Stimulated activated CD4-positive, alpha-beta T cell treated with anti-CD3 and anti-CD28 coated beads, Interleukin-15, amount 100 ng/mL, for 1 hour (primary cell): ENCODE measurements at places on chromosomes 12 and 14.

DNA sequence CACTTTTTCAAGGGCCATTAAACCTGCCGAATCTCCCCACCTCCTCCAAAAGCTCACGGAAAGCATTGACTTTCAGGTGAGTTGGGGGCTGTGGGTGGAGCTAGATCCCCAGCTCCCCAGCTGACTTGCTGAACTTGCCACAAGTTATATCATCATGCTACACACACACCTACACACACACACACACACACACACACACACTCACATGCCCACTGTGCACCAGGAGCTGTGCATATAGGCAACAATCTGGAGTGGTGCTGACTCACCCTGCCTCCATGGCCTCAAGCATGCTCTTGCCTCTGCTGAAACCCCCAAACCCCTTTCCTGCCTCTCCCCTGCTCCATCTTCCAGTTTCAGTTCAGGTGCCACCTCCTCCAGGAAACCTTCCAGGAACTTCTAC is 26.1 kb downstream of the SERPINA3 start:
- DNase-seq = no peak

DNA sequence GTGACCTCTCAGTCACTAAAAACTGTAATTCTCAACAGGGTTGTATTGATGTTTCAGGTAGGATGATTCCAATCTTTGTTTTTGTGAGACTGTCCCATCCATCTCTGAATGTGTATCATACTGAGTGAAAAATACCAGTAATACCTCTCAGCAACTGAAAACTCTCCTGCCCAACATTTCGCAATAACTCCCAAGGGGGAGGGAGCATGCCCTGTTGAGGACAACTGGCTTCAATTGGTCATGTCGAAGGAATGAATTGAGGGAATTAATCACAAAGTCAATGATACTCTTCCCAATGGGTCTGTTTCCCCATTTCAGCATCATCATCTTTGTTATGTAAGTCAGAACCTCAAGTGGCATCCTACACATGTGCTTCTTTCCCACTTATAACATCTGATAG is 102.4 kb upstream of the E2F7 start:
- no peak for DNase-seq

GRCh38 chr14:68124979-68125731 is 305.6 kb downstream of the RAD51B start:
- DNase-seq = no peak

DNA sequence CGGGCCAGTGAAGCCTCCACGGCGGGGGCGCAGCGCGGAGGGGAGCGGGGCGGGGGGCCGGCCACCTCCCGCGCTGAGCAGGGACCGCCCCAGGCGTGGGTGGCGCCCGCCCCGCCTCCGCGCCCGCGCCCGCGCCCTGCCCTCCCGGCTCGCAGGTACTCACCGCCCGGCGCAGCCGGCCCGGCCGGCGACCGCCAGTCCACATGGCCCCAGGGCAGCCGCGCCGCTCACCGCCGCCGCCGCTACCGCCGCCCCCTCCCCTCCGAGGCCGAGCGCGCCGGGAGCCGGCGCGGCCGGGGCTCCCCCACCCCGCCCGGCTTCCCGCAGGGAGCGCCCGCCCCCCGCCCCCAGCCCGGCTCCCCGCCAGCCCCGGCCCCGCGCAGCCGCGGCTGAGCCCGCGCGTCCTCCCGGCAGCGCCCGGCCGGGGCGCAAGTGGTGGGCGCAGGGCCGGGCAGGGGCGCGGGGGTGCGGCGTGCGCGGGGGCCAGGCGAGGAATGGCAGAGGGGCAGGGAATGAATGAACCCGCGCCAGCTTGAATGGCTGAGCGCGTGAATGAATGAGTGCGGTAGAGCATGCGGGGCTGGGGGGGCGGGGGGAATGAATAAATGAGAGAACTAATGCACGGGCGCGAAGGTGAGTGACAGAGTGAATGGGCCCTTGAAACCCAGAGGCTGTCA is at the start of gene BEGAIN:
Gene BEGAIN, minus strand, starts transcription at position 332 of the 677 bp plus-strand sequence. Its CDS starts 127 bp downstream, at position 205.
- DNase-seq = peak; percentile 31

GRCh38 chr14:21069388-21070082 is 569 bp upstream of the ARHGEF40 start:
- no peak for DNase-seq

DNA sequence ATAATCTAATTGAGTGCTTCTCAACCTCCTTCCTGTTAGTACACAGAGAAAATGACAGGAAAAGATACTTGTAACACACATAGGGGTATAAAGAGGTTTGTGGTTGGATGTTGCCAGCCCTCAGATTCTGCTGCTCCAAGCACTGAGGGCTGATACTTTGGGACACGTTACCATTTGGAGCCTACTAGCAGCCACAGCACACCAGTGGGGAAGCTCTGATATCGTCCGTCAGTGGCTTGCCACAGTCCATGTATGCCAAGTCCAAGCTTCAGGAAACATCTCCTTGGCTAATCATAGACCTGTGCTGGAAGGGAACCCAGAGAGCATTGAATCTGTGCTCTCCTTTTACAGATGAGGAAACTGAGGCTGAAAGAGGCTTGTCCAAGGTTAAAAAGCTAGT is 22.3 kb downstream of the B4GALNT3 start:
- DNase-seq = no peak

- DNase-seq = no peak
Measured at GRCh38 chr12:32894566-32894965, 2.0 kb downstream of the PKP2 start.

DNA sequence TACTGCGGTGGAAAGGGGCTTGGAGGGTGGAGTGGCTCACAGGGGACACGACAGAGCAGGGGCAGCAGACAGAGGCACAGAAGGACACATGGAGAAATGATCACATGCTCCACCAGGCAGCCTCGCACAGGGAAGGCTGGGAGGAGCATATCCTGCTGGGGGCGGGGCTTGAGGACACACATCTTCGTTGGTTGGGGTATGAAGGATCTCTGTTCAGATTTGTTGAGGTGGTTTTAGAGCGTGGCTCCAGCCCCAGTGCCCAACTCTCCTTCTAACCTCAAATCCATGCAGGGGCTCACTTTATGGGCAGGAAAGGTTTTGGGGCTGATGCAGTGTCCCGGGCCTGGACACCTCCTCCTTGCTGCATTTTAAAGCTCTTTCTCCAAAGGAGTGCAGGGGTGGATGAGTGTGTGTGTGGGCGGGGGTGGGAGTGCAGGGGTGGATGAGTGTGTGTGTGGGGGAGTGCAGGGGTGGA is 733 bp upstream of the P3H3 start:
- no peak for DNase-seq

DNA sequence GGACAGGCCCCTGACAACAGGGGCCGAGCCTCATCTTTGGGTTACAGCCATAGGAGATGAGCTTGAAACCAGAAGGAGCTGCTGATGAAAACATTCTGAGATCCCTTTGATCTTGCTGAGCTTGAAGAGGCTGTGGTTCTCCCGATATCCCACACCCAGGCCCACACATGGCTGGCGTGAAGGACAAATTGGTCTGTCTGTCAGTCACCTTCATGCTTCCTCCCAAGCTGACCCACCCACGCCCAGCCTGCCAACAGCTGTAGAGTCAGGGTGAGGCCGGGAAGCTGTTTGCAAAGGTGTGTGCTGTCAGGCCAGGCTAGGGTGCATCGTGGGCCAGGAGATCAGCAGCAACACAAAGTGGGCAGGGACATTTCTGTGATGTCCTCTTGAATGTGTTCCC is 43.2 kb downstream of the FZD10 start:
- DNase-seq = no peak

DNA sequence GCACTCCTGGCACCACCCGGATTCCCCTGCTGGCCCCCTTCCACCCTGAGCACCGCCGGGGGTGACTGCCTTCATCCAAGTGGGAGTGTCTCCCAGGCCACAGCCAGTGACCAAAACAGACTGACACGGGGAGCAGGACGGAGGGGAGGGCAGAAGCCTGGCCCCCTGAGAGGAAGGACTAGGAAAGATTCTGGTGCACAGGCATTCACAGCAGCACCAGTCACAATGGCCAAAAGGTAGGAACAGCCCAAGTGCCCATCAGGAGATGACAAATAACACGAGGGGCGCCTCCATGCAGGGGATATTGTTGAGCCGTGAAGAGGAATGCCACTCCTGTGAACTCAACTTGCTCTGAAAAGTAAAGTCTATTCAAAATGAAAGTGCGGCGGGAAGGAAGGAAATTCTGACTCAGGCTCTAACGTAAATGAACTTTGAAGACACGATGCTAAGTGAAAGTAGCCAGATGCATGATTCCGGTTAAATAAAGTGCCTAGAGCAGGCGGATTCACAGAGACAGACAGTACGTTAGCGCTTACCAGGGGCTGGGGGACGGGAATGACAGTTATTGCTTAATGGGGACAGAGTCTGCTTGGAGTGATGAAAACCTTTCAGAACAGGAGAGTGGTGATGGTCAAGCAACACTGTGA is 146.1 kb upstream of the NCOR2 start:
- peak; percentile 25 for DNase-seq

DNA sequence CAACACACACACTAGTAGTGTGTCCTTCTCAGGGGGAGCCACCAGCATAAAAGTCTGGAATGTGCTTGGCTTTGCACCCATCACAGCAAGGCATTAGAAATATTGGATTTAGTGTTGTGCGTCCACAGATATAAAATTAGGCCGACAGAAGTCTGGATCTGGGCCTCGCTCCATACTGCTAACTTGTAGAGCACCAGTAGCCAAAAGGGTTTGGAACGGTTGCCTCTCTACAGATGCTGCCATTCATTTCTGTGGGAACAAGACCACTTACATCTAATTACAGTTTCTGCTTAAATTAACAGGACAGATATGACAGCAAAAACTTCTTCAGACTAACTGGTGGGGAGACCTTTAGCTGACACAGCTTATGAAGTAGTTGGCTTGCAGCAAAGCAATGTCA is 94.2 kb downstream of the EXOC5 start:
- DNase-seq = no peak

DNA sequence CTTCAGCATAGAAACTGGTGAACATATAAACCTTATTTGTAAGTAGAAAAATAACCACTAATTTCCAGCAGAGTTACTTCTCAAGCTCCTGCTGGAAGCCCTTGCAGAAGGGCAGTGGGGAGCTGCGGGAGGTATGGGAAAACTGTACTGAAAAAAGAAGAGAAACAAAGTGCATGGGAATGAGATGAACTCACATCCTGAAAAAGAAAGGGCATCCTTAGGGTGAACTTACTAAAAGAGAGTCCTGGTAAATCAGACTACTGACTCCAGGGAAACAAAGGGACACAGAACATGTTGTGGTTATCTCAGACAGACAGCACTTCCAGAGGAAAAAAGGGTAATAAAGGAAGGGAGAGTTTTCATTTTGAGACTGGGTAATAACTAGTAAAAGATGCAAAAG is 515.1 kb downstream of the RPL10L start:
- DNase-seq = no peak

DNA sequence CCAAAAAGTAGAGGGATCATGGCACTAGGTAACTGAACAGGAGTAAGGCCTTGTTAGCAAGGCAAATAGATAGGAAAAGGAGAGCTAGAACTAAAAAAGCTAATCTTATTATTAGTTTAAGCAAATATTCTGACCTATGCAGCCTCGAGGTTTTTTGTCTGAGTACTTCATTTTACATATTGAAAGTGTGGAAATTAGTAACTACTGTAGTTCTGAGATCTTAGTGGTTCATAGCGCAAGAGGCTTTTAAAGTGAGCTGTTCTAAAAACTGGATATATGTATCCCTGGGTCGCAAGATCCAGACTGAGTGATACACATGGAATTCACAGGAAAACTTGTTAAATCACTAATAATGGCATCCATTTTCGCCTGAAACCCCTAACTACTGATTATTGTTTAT is 411.0 kb upstream of the SOX5 start:
- no peak for DNase-seq

DNA sequence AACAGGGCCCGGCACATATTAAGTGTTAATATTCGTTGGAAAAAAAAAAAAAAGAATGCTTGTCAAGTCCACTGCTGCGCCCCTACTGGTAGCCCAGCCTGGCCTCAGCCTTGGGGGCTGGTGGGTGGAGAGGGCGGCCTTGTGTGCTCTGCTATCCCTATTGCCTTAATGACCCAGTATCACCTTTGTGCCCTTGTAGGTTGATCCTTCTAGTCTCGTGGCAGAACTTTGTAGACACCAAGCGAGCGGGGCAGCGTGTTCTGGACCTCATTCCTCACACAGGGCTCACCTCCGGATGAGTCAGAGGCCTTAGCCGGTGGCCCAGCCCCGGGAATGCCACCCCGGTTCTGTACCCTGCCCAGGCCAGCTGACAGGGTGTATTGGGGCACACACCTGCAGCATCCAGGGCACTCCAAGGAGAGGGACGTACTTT is 1.8 kb upstream of the RCOR1 start:
- DNase-seq = no peak

DNA sequence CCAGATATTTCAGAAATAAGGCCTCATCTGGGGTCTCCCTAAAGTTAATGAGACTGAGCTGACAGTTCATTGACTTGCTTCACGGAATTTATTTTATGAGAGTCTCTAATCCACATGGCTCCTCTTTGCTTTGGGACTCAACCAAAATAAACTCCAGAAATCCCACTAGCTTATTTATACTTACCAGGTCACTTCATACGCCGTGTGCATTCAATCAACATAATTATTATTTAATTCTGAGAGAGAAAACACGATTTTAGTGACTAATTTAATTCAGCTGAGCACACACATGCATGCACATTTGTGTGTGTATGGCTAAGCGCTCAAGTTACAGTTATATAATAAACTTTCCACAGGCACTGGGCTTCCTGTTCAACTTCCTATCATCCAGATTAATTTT is 333.4 kb upstream of the CCDC196 start:
- DNase-seq = no peak

GRCh38 chr14:92538412-92538985 is 24.9 kb downstream of the RIN3 start:
- DNase-seq = no peak

GRCh38 chr14:104436047-104436591 is 143.4 kb upstream of the C14orf180 start:
- no peak for DNase-seq

GRCh38 chr12:104928036-104928745 is 29.9 kb downstream of the SLC41A2 start:
- no peak for DNase-seq

- DNase-seq = no peak
Measured at GRCh38 chr12:84243686-84244085, 668.9 kb downstream of the SLC6A15 start.

GRCh38 chr12:109762673-109763191 is 49.1 kb downstream of the FAM222A start:
- no peak for DNase-seq

GRCh38 chr12:106214571-106214970 is 33.2 kb downstream of the CKAP4 start:
- DNase-seq = no peak

- DNase-seq = no peak
Measured at GRCh38 chr12:57896434-57897201, 44.7 kb upstream of the ATP23 start.

- DNase-seq = no peak
Measured at GRCh38 chr12:68609998-68610369, 715 bp upstream of the RAP1B start.

DNA sequence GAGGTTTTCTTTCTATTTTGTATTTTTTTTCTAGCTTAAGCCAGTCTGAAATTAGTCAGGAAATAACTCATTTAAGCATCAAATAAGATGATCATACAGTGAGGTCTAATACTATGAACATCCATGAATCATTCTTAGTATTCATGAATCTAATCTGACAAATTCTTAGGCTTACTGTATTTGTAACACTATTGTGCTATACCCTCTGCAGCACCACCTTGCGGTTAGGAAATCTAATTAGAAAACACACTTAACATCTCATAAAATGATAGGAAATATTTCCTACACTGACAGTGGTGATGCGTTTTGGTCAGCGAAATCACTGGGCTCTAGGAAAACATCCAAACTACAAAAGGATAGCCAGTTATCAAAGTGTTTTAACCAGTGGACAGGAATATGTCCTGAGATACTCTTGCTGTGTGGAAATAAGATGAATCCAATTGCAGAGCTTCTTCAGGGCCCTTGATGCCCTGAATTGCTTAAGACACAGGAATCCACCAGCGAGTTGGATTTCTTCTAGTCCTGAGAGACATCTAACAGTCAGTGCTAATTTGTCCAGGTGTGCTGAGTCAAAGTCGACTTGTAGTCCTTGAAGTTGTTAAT is 109.3 kb upstream of the MYF6 start:
- DNase-seq = no peak
